ENCODE measurements at places on chromosomes 2 and 18. TPM values are rescaled to one million over a fixed set of nuclear protein-coding genes. Genes with fewer than 3 reads are reported as not detected.

- DNase-seq = no peak
Measured at GRCh38 chr2:38835015-38835601, 40.6 kb downstream of the DHX57 start.

GRCh38 chr2:119156105-119156890, 2.3 kb downstream of the C1QL2 start:
- DNase-seq = no peak

- DNase-seq = no peak
Measured at GRCh38 chr2:164495491-164496223, 125.6 kb downstream of the GRB14 start.

GRCh38 chr18:8117006-8117371, 492.2 kb upstream of the RAB12 start:
- no peak for DNase-seq

DNA sequence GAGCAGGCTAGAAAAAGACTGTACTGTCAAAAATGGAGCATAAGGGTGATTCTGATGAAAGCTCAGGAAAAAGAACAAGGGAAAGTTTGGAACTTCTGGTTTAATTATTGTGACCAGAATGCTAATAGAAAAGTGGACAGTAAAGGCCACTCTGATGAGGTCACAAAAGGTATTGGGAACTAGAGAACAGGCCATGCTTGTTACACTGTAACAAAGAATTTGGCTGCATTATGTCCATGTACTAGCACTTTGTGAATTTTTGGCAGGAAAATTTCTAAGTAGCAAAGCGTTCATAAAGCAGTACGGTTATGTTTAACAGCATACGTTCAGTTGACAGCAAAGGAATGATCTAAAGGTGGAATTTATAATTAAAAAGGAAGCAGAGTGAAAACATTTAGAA, 418.6 kb downstream of the TRIB2 start:
- DNase-seq = no peak

GRCh38 chr2:208618220-208618619, 211.6 kb downstream of the PTH2R start:
- DNase-seq = no peak

GRCh38 chr2:227031379-227031778, 132.6 kb downstream of the COL4A4 start:
- no peak for DNase-seq

DNA sequence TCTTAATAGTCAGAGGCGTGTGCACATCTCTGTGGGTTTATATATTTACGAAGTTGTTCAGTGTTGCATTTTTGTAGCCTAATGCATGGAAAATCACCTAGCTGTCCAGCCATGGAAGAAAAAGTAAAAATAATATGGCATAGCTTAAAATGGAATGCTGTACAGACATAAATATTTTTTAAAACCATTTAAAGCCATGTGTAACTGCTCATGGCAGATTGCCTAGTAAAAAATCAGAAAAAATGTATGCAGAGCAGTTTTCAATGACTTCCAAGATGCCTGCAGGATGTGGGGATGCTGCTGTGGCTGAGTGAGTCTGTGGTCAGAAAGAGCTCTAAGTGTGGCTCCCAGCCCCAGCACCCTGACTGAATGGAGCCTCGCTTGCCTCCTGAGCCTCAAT, 64.8 kb upstream of the ALKAL2 start:
- DNase-seq = no peak

GRCh38 chr2:140363131-140363530, 1582.9 kb upstream of the NXPH2 start:
- DNase-seq = no peak

SETBP1 gene
- total RNA-seq = 72.8 TPM

DDX1 gene
- 72.4 TPM for total RNA-seq

SNORC gene
- total RNA-seq = 2.1 TPM

MREG gene
- total RNA-seq = 16.2 TPM

ATIC gene
- total RNA-seq = 179 TPM

Measured in activated B cell treated with CpG ODN at 0.5 μM for 24 hours (primary cell).